ENCODE measurements at places on chromosomes 2 and 18.

DNA sequence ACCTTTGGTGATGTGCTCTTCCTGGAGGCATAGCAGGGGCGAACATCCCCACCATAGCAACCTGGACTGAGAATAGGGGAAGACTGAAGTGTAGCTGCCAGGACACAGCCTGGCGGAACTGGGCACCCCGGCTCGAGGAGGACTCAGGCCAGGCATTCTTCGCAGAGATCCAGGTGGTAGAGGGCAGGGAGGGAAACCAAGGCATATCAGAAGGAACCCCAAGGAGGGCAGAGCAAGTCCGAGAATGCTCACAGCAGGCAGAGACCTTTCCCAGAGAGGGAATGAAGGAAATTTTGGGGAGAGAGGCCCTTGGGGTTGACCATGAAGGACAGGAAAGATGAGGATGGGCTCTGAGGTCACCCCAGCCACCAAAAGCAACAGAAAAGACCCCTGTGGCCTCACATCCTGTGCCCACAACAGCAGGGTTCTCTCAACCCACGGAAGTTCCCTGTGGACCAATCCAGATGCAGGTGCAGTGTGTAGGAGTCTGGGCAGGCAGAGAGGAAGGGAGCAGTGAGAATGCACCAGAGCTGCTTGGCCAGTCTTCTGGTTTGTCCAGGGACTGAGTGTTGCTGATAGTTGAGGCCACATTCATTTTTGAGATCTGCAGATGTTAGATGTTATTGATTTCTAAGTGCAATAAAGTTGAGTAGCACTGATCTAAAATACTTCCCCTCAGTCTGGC is 136.9 kb downstream of the PXDN start:
- DNase-seq = no peak

DNA sequence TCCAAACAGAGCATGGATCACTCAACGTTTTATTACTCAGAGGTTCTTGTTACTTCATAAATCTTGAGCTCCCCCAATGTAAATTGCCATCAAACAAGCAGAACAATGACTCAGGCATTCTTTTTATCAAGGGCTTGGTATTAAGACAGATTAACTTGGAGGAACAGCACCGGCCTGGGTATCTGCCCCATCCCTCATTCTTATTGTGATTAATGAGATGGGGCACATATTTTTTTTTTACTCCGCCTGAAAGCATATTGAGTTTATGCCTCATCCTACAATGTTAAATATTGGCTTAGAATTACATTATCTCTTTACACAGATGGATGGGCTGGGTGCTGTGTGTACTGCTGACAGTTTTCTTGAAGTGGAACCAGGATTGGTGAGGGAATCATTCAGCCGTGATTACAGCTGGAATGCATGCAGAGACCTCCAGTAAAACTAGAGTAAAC is 387.3 kb downstream of the CLIP4 start:
- no peak for DNase-seq

- no peak for DNase-seq
These were observed 4.7 kb downstream of the DPYSL5 start for GRCh38 chr2:26852405-26853306.

GRCh38 chr18:13291745-13292447 is 73.3 kb downstream of the LDLRAD4 start:
- no peak for DNase-seq
